ENCODE measurements at places on chromosomes 16 and 17.

DNA sequence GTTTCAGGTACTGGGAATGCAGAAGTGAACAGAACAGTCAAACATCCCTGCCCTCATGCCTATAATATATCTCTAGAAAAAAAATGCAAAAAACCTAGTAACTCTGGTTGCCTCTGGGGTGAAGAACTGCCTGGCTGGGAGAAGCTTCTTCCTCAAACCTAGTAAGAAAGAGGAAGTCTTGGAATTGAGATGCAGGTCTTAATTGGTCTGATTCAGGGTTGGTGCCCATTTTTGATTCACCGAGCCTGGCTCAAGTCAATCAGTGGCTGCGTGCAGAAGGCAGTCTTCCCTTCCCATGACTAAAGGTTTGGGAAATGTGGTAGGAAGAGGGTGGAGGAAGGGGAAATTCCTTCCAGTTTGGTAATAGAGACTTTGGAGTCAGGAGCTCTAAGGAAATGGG, 22.4 kb downstream of the CDRT15 start:
- no peak for DNase-seq

DNA sequence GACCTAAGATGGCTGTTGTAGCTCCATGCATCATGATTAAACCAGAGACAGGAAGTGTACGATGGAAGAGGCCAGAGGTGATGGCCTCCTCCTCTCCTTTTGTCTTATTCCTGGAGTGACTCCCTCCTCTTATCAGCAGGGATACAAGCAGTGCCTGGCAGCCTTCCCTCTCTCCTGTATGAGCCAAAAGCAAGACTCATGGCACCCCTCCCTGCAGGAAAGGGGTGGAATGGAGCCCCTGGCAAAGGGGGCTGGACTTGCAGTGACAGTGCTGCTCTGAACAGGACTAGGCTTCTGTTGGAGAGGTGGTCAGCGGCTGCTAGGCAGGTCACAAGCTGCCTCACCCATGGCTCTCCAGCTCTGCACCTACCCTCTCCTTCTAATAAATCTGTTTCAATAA, 8.4 kb downstream of the TXNL4B start:
- no peak for DNase-seq

- no peak for DNase-seq
These were observed 1.2 kb downstream of the MMP2 start for GRCh38 chr16:55480228-55480655.

DNA sequence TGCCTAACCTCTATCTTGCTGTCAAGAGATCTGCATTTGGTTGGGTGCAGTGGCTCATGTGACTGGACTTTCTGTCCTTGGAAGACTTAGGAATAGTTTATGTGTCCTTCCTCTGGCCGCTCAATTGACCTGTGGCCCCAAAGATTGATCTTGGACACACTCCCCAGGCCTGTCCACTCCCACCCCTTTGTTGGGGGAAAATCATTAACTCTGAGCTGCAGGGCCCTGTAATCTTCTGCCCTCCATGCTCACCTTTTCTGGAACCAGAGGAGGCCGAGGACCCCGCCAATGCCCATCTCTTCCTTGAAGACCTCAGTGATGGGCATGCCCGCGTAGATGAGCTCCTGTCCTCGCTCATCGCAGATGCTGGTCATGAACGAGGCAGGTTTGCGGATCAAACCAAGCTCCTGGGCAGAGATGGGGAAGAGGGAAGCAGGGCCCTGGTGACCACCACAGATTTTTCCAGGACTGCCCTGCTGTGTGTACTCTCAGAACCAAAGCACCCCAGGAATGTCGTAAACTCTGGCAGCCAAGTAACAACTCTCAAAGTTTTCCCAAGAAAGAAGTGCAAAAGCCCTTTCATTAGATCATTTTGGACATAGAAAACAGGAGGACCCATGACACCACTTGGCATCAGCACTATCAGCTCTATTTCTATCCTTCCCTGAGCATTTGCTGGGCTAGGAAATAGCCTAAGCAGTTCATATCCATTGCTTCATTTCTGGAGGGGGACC, 8.5 kb upstream of the KLHL11 start:
- no peak for DNase-seq

- DNase-seq = peak; percentile 4
These were observed 325.3 kb downstream of the UTP18 start for GRCh38 chr17:51585514-51586104.

DNA sequence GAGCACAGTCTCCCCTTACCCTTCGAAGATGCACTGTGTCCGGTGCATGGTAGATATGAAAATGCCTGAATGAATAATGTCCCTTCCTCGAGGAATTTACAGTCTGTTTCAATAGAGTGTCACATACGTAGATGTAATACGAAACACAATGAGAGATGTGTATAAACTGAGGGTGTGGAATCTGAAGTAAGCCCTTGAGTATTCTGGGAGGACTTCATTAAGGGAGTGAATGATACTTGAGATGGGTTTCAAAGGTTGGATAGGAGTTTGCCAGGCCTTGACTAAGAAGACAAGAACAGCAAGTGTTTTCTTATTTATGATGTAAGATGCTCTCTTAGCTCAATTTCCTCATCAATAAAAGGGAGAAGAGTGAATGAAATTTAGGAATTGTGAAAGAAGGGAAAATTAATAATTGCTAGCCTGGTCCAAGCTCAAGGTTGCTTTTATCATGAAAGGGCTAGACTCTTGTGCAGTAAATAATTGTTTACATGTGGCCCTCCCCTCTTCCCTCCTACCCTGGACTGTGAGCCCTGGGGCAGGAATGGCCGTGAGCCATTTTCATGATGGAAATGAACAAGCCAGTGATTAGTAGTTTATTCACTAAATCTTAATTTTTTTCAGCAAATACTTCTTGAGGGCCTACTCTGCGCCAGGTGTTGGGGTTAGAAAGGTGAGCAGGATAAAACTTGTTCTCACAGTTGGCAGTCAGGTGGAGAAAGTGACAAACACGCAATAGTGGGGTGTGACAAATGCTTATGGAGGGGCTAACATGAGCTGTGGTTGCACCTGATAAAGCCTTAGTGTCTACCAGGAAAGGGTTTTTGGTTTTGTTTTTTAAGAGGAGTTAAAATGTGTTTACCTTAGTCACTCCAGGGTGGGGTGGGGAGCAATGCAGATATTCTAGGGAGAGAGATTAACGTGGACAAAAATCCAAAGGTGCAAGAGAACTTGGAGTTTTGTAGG, 1.6 kb downstream of the KIF22 start:
- DNase-seq = no peak

DNA sequence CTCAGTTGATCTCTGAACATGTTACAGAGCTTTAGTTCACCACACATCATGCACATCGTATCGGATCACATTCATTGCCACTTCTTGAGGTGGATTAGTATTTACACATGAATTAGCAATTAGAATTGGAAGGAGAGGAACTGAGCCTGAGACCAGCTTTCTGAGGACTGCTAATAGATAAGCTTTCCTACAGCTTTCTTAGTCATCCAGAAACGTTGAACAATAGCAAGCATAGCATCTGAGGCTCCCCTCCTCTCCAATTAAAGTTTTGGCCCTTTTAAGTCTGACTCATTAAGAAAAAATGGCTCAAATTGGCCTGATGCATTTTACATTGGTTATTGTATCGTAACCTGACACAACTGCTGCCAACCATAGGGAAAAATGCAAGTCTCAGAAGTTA, 1130.4 kb downstream of the CDH8 start:
- DNase-seq = no peak

GRCh38 chr16:56950881-56951771, 10.6 kb upstream of the CETP start:
- DNase-seq = peak; percentile 42

GRCh38 chr17:75342996-75343395, 53.8 kb upstream of the SLC25A19 start:
- no peak for DNase-seq

- DNase-seq = peak; percentile 78
These were observed 3.5 kb downstream of the KRT10 start for GRCh38 chr17:40818733-40819527.

DNA sequence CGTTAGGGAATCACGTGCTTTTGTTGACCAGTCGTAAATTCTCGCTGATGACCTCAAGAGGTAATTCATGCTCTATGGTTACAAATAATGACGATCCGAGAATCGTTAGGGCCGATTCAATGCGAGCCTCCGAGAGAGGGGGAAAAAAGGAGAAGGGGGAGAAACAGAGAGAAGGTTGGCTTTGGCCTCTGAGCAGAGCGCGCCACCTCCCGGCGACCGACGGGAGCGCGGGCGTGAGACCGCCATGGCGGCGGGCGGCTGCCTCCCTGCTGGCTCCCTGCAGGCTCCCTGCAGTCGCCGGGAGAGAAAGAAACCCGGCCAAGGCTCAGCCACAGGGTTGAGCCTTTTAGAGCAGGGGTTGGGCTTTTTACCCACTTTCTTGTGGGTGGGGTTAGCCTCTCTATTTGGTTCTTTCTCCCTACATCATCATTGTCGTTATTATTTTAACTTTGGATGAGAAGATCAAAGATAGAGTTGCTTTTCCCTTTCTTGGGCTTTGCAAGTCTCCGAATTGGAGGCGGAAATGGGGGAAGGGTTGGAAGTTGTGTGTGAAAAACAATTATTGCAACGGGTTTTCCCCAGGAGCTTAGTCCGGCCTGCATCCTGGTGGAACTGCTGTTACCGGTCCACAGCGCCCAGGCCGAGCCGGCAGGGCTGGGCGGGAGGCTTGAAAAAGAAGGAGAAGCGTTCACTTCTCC, 410 bp upstream of the HOXB5 start:
- DNase-seq = peak; percentile 86

Measured in small intestine (tissue), 16 donors.